Brain microvascular endothelial cell (primary cell): ENCODE measurements at places on chromosomes 4 and X.
A peak's percentile ranks its signal among the peaks of the same experiment; 100 is the strongest.

DNA sequence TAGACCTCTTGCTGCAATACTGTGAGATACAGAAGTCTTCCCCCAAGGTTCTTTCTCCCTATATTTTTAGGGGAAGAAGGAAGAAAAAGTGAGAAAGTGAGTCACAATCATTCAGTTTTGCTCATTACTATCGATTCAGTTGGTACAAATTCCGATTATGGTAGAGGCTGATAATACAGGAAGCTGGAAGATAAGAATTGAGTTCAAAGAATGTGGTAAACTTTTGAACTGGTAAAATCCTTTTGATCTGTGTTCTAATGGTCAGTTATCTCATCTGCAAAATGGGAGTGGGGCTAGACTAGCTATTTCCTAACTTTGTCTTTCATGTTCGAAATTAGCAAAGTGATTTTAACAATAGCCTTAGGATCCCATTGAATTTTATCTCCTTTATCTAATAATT lies 101.4 kb upstream of the FAT1 start:
- no peak for DNase-seq

- no peak for DNase-seq
Observed at GRCh38 chrX:97527725-97528124, 644.0 kb downstream of the RPA4 start.

- DNase-seq: peak; percentile 69
Observed at GRCh38 chr4:73573794-73574528, 46.3 kb downstream of the RASSF6 start.

- DNase-seq: no peak
Observed at GRCh38 chr4:16658183-16658582, 240.3 kb downstream of the LDB2 start.

DNA sequence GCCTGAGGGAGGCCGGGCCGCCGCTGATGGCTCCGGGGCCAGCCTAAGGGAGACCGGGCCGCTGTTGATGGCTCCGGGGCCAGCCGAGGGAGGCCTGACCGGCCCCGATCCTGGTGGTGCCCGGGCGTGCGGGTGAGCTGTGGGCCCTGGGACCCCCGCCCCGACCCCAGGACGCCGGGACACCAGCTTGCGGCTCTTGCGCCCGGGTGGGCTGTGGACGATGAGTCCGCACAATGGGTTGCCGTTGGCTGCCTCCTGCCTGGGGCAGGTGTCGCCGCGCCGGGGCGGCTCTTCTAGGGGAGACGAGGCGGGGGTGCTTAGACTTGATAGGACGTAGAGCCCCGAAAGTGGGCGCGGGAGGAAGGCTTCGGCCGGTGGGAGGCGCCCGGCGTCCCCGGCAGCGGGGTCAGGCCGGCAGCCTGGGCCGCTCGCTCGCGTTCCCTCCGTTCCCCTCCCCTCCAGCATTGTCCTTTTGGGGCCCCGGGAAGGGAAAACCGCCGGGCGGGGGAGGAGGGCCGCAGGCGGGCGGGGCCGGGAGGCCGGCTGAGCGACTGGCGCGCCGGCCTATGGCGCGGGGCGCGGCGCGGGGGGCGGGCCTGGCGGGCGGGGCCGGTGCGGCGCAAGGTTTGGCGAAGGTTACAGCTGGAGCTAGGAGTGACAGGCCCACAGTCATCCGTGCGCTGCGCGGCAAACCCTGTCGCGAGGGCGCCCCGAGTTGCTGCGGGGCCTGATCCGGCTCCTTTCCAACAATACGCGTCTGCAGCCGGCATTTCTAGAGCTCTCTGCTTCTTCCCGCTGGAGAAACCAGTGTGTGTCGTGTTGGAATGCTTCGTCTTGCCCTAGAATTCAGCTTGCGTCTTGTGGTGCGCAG lies 819 bp downstream of the KIAA0232 start:
- DNase-seq: peak; percentile 73

- DNase-seq: peak; percentile 28
Observed at GRCh38 chrX:134932528-134933217, 58.1 kb upstream of the SMIM10 start.

DNA sequence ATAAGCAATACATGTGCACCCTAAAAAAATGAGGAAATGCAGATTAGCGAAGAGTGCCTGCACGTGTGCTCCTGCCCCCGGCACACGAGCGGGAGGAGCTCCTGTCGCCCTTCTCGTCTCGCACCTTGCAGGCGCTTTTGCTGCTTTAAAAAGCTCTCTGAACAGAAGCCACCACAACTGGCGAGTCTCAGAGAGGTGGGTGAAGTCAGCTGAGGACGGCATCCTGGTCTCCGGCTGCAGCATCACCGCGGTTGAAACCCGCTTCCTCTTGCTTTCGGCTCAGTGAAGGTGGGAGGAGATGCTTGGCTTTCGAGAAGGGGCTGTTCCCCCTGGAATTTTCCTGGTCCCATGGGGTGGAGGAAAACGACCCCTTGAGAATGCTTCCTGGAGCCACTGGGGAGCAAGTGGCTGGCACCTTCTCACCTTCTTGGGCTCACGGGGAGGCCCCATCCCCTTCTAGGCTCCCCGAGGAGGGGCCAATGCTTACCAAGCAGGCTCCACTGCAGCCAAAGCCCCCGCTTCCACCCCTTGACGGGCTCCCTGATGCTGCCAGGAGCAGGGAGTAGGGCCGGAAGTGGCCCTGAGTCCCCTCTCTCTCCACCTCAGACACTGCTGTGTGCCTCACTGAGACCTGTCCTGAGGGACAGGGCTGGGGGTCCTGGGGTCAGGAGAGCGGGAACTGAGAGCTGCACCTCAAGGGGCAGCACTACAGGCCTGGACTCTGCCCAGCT lies 29.2 kb upstream of the MXD4 start:
- no peak for DNase-seq

DNA sequence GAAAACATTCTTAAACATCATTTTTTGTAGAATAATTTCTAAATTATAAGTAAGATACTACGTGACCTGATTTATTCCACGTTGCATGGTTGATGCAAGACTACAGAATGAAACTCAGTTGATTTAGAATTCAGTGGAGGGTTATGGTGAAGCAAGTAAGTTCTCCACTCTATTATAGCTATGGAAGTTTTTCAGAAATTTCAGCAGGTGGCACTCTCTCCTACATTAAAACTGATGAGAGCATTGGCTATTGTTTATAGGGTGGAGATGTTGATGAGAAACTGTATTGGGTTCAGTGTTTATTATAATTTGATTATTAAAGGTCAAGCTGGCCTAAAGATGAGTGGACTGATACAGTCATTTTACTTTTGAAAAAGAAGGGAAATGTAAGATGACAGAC lies 88.0 kb downstream of the FNIP2 start:
- no peak for DNase-seq

GRCh38 chr4:119517361-119518229 lies 111.0 kb downstream of the PDE5A start:
- peak; percentile 87 for DNase-seq

DNA sequence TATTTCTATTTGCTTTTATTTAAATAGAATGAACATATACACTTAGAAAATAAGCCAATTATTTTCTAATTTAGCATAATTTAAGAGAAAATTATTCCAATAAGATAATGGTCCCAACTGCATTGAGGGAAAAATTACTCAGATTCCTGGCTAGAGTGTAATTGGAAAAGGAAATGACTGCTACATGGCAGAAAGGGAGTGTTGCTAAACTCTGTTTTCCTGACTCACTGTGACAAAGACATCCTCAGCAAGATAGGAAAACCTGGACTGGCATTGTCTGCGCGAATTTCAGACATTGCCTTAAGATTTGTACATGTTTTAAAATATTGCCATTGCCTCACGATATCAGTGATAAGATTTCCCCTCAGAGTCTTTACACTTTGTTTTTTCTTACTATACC lies 8.2 kb downstream of the TNIP3 start:
- DNase-seq: peak; percentile 85

GRCh38 chr4:21544415-21544814 lies 404.2 kb downstream of the KCNIP4 start:
- DNase-seq: no peak

DNA sequence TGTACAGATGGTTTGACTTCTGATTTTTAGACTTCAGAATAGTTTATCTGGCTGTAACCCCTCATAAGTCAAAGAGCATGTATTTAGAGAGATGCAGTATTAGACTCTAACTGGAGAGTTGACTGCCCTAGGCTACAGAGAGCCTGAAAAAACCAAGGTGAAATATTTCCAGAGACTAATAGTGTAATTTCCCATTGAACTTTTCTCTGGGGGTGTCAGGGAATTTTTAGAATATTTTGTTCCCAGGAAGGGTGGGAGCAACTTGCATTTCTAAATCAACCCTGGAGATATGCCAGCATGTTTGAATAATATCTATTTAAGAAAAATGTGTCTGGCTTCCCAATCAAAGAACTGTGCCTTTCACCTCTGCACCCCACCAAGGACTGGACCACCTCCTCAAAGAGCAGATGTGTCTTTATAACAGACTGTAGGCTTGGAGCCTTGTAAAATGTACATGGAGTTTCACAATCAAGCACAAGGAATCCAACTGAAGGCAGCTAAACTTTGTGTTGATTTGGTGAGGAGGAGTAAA lies 2.0 kb downstream of the ANXA3 start:
- no peak for DNase-seq

GRCh38 chr4:56979421-56980072 lies 851 bp downstream of the POLR2B start:
- DNase-seq: peak; percentile 65

GRCh38 chr4:7237873-7238272 lies 45.5 kb downstream of the SORCS2 start:
- DNase-seq: no peak

DNA sequence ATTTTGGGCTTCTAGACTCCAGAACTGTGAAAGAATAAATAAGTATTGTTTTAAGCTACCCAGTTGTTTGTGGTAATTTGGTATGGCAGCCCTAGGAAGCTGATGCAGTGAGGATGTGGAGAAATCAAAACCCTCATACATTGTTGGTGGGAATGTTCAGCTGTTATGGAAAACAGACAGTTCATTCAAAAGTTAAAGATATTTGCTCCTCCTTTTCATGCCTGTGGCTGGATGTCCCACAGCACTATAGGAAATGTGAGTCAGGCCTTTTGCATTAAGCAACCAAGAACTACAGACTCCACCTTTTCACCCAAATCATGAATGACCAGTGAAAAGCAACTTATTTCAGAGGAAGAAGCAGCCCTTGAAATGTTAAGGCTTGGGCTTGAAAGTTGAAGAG lies 6.7 kb downstream of the BBS12 start:
- peak; percentile 83 for DNase-seq

GRCh38 chr4:165403637-165404036 lies 24.8 kb downstream of the CPE start:
- no peak for DNase-seq

DNA sequence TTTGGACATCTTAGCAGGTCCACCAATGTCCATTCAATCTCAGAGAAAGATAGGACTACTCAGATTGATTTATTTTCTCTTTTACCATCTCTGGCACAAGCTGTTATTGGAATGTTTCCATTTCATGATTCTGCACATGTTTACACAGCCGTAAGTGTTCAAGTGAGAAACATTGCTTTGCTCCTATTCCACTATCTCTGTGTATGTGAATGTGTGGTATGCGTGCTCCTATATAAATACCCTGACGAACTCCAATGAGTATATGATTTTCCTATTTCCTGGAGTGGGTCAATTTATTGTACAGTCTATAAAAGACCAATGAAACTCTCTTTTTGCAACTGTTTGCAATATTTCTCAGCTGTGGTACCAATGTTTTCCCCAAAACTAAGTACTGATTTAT lies 221.0 kb upstream of the GALNT7 start:
- DNase-seq: no peak

DNA sequence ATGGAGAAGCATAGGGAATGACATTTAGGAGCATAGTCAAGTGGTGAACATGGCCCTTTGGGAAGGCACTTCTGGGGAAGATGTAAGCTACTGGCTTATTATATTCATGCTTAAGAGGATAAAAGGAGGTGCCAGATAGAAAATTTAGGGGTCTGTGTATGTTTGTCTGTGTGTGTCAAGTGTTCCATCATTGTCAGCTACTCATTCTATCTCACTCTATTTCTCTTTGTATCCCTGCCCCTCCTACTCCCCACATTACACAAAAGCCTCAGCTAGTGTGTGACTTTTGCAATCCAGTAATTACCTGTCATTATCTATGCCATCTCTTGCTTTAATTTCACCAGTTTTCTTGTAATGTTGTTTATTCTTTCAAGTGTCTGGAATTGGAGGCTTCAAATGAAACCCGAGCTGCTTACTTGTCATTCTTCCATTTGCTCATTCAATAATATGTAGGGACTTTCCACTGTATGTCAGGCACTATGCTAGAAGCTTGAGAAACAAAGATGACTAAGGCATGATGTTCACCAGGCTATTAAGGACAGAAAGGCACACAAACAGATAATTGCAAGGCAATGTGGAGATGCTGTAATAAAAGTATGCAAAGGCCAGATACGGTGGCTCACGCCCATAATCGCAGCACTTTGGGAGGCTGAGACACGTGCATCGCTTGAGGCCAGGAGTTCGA lies 229.8 kb upstream of the TEX13C start:
- DNase-seq: no peak

DNA sequence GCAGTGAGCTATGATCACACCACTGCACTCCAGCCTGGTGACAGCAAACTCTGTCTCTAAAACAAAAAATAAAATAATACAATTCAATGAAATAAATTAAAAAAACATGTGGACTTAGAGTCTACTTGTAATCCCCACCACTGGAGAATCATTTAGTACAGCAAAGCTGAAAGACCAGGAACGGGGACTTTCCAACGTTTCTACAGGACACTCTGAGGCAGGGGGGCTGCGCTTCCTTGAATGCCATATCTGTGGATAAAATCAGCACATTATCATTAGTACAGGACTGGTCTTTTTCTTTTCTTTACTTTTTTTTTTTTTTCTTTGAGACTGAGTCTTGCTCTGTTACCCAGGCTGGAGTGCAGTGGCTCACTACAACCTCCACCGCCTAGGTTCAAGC lies 124.8 kb downstream of the MXRA5 start:
- no peak for DNase-seq

DNA sequence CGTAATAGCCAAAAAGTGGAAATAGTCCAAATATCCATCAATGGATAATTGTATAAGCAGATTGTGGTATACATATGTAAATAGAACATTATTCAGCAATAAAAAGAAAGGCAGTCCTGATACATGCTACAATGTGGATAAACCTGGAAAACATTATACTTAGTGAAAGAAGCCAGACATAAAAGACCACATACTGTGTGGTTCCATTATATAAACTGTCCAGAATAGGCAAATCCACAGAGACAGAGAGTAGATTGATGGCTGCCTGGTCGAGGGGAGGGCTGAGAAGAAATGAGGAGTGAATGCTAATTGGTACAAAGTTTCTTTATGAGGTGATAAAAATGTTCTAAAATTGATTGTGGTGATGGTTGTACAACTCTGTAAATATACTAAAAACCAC lies 397.4 kb upstream of the RPS6KA3 start:
- DNase-seq: no peak

DNA sequence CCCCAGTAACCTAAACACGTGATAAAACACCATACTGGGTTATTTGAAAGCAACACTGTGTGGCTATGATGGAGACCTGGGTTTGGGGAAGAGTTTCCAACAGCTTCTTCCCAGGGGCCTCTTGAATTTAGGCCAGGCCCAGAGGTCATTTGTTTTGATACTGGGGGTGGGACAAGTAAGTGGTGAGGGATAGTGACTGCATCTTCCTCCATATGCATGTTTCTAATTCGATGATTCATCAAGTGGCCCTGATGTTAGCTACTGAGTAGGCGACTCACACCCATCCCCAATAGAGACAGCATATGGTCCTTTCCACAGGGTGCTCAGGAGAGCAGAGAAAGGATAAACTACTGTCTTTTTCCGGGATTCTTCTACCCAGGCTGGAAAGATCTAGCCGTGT lies 2.7 kb downstream of the NDP start:
- DNase-seq: no peak

GRCh38 chr4:139048026-139048425 lies 32.4 kb downstream of the NOCT start:
- no peak for DNase-seq

- peak; percentile 28 for DNase-seq
Observed at GRCh38 chr4:41057467-41057866, 156.9 kb downstream of the APBB2 start.
